ENCODE measurements at places on chromosomes 13 and 19.

GRCh38 chr13:48840366-48840765 is 135.3 kb upstream of the FNDC3A start:
- no peak for DNase-seq

GRCh38 chr13:111482806-111483620 is 162.6 kb downstream of the TEX29 start:
- no peak for DNase-seq

- DNase-seq, result no peak
Measured at GRCh38 chr19:15323496-15324235, 8.7 kb downstream of the BRD4 start.

GRCh38 chr13:52780092-52780491 is 40.5 kb upstream of the CNMD start:
- no peak for DNase-seq

DNA sequence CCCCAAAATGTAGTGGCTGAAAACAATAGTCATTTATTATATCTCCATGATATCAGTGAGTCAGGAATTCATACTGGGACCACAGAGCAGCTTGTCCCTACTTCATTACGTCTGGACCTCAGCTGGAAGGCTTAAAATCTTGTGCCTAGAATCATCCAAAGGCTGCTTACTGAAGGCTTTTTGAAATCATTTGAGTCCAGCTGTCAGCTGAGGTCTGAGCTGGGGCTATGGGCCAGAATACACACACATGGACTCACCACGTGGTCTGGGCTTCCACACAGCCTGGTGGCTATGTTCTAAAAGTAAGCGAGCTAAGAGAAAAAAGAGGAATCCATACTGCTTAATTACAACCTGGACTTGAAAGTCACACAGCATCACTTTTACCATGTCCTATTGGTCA is 209.2 kb downstream of the KCTD12 start:
- no peak for DNase-seq

DNA sequence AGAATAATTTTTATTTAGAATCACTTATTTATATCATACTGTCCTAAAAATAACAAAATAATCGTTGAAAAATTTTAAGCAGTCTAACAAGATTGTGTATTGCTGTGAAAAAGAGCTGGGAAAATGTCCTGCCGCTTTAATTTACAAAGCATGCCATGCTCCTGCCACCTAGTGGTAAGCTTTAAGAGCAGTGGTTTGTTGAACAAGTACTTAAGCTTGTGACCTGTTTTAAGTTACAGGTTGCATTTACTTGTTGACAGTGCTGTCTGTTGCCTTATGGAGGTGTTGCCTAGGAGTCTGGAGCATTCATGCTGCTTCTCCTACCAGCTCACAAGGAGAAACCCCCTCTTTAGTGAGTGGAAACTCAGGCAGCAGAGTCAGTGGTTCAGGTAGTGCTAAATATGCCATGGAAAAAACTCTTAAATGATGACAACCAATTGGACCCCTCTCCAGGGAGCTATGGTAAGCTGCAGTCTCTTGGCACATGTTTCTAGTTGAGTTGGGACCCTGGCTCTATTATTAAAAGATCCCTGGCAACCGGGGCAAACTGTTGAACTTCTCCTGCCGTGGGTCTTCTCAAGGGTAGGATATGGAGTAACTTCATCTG is 68.4 kb downstream of the SPATA13 start:
- peak; percentile 36 for DNase-seq

- DNase-seq, result no peak
Measured at GRCh38 chr13:112837371-112838037, 131.5 kb upstream of the MCF2L start.

DNA sequence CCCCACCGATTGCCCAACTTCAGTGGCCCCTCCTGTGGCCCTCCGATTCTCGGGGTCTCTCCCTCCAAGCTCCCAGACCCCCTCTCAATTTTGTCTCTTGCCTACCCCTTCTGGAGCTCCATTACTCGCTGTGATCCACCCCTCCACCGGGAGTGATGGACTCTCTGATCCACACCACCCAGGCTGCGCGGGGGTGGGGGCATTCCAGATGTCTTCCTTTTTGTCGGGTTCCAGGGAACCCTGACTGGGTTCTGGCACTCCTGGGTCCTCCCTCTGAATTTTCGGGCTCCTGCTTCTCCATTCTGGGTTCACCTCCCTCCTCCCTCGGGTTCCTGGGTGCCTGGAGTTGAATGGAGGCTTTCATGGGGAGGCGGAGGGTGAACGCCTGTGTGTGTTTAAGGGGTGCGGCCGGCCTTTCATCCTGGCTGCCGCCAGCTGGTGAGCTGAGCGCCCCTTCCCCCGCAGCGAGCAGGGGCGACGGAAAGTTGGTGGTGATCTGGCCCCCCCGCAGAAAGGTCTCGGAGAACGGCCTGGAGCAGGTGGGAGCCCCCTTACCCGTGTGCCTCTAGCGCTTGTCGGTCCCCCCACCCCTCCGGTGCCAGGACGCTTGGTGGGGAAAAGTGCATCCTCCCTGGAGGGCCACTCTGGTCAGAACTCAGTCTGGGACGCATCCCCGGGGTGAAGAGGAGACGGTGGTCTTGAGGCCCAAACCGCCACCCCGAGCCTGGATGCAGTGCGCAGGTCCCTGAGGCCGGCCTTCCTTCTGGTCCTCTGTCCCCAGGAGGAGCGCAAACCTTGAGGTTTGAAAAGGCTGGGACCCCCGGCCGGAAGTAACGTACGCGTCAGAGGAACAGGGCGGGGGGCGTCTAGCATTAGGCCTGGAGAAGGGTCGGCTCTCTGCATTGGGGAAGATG is 1.6 kb downstream of the MISP3 start:
- DNase-seq, result no peak

DNA sequence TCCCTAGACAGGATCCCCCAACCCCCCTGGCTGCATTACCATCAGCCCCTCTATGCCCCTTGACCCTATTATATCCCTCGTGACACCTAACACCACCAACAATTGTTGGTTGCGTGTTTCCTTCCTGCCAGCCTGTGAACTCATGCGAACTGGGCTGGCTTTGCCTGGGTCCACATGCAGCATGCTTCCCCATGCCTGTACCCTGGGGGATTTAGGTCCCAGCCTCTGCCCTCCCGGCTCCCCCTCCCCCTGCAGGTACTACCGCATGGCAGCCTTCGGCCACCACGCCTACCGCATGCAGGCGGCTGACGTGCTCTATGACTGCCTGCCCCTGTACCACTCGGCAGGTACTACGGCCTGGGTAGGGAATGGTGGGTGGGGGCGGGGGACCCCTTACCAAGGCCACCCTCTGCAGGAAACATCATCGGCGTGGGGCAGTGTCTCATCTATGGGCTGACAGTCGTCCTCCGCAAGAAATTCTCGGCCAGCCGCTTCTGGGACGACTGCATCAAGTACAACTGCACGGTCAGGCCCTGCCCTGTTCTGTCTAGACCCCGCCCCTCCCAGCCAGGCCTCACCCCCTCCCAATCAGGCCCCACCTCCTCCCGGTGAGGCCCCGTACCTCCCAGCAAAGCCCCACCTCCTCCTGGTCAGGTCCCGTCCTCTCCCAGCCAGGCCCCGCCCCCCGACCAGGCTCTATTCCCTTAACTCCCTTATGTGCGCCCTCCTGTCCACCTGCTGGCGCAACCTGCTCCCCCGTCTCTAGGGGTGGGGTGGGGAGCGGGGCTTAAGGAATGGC is 18.5 kb downstream of the SLC27A1 start:
- no peak for DNase-seq

- no peak for DNase-seq
Measured at GRCh38 chr13:37097076-37097475, 8.4 kb downstream of the CSNK1A1L start.

DNA sequence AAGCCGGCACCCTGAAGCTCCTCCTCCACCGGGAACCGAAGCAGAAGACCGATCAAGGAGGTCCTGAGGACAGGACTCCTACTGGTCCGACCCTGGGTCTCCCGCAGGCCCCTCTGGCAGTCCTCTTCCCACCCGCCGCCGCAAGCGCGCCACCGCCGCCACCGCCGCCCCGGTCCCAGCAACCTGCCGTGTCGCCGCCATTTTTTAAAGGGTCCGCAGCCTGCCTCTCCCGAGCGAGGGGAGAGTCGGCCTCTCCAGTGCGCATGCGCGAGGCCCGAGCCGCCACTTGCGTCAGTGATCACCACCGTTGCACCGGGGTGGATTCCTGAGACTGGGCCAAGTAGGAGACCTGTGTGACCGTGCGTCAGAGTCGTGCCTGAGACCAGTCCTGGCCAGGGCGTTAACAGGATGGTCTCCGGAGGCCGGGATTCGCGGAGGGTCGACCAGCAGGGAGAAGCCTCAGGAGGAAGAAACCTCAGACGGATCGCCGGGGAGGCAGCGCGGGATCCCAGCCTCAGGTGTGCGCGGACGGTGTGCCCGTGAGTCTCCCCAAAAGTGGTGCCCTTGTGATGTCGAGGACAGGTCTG is 51.6 kb downstream of the ZNF146 start:
- no peak for DNase-seq

DNA sequence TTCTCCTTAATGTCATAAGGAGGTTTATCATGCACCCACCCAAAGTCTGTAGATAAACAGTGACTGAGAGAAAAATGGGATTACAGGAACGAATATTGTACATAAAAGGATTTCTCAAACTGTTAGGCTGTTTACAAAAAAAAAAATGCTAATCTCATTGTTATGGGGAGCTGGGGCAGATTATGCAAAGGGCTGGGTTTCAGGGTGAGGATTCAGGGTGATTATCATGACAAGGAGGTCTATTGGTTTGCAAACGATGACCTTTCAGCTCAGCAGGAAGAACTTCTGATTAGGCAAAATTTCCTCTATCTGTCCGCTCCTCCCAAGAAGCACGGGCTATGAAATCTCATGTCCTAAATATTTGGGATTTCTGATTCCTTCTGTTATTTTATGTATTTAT is 41.4 kb downstream of the NLRP12 start:
- no peak for DNase-seq

DNA sequence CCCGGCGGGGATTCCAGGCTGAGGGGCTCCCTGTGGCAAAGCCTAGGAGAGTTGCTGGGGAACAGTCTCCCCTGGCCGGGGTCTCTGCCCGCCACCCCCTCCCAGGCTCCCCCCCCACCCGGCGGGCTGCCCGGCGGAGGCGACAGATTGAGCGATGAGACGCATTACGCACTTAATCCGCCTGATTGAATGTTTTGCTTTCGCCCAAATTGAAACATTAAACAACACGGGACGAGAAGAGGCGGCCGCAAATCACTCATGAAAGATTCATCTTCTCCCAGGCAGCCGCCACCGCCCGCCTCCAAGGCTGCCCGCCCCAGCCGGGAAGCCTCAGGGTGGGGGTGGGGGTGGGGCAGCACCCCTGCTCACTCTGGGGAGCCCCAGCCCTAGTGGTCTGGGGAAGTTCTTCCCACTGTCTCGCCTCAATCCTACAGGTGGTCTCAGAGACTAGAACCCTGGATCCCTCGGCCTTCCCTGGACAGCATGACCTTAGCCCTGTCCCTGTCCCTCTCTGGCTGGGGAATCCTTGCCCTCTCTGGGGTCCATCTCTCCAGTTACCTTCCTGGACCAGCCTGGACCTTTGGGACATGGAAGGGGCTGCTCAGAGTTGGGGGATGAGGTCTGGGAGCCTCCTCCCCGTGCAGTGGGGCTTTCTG is 7.6 kb upstream of the ERFL start:
- DNase-seq, result no peak

DNA sequence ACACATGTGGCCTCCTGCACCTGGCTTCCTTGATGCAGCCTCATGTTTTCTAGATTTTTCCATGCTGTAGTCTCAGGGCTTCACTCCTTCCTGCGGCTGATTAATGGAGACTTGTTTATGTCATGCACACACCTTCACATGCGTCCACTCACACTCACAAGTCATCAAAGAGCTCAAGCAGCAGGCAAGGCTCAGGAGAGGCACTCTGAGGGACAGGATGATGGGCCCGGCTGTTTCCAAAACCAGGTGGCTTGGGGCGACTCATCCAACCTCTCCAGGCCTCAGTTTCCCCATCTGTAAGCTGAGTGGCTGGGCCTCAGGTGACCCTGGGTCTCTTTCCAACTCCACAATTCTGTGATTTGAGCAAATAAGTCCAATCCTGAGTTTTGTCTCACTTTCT is 36.9 kb downstream of the RASA3 start:
- no peak for DNase-seq

GRCh38 chr13:113740286-113740556 is 18.8 kb upstream of the TMEM255B start:
- DNase-seq, result no peak

DNA sequence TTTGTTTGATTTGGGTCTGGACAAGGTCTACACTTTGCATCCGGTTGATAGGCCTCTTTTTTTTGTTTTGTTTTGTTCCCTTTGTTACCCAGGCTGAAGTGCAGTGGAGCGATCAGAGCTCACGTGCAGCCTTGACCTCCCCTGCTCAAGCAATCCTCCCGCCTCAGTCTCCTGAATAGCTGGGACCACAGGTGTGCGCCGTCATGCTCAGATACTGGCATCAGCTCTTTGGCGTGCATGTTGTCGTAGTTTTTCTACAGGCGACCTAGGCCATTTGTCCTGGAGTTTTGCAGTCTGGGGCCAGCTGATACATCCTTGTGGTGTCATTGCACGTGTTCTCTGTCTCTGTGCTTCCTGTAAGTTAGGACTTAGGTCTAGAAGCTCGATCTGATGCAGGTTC is 16.3 kb downstream of the PAK4 start:
- DNase-seq, result no peak

- DNase-seq, result no peak
Measured at GRCh38 chr13:109778102-109778542, 8.3 kb downstream of the IRS2 start.

GRCh38 chr13:62418376-62418775 is 1002.7 kb upstream of the PCDH20 start:
- DNase-seq, result no peak

- no peak for DNase-seq
Measured at GRCh38 chr19:55635856-55636440, 4.9 kb upstream of the ZNF580 start.

- DNase-seq, result no peak
Measured at GRCh38 chr13:44409595-44409994, 36.0 kb downstream of the SERP2 start.

DNA sequence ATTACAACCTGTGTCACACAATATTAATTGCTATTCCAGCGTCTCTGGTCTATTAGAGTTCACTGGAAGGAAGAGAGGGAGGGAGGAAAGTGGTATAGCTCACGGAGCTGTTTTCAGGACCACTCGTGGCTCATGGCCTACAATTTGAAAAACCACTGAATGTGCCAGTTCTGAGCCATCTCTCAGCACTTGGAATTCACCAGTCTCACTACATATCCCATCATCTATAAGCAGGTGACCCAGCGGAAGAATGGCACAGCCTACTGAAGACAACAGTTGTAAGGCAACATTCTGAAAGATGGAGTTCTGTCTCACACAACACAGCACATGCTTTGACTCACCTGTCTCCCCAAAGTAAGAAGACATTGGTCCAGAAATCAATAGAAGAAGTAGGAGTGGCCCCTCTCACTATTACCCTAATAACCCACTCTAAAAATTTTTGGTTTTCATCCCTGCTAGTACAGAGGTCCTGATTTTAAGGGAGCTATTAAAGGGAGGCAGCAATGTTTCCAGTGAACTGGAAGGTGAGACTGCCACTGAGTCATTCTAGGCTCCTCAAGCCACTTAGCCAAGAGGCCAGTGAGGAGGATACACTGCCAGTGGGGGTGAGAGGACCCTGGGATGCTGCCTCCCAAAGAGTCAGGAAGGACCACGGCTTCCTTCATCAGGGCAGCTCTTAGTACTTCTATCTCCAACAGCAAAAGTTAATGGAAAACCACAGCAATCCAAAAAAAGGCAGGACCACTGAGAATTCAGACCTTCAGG is 50.0 kb upstream of the DOCK9 start:
- DNase-seq, result no peak

- no peak for DNase-seq
Measured at GRCh38 chr13:107421951-107422350, 793.4 kb downstream of the LIG4 start.

- DNase-seq, result no peak
Measured at GRCh38 chr19:45585158-45585577, 566 bp upstream of the OPA3 start.
